ENCODE measurements at places on chromosomes 13 and 19. TPM values are rescaled to one million over a fixed set of nuclear protein-coding genes. Genes with fewer than 3 reads are reported as not detected.

GRCh38 chr13:29737061-29737460, 113.4 kb downstream of the UBL3 start:
- no peak for DNase-seq

The ZSCAN5A gene
- 8.2 TPM for total RNA-seq

The ZNF100 gene
- 4.3 TPM for total RNA-seq

GRCh38 chr19:19054939-19055440, 8.8 kb upstream of the SLC25A42 start:
- no peak for DNase-seq

The TMPRSS9 gene
- not detected for total RNA-seq

DNA sequence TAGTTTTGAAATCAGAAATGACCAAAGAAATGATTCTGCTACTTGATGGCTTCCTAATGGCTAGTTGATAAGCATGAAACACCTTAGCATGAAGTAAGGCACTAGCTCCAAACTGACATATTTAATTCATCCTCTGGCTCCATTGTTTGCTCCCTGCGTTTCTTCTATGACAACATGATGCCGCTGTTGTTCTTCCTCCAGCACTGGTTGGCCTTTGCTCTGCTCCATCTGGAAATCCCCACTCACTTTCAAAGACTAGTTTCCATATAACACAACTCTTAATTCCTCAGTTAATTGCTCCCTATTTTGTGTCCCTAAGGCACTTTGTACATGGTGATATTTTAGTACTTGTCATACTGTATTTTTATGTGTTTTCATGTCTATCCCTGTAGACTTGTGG, 151.6 kb downstream of the GPC6 start:
- DNase-seq: no peak

- DNase-seq: no peak
These were observed 161.0 kb downstream of the SLITRK6 start for GRCh38 chr13:85638265-85638664.

The OLFM4 gene
- total RNA-seq: 0.25 TPM

DNA sequence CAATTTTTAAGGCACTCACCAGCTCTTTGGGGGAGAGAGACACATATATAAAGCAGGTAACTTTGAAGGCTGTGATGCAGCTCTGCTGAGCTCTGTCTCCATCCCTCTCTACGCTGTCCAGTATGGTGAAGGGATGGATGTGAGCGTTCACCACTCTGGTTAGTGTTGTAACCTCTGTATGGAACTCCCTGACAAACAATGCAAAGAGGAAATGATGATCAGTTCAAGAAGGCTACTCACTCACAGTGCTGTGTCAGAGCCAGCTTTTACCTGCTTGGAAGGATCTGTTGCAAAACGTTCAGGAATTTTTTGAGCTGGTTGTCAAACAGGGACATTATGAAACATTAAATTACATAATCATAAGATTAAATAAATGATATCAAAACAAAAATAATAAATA, 90.8 kb upstream of the SLC10A2 start:
- DNase-seq: no peak

DNA sequence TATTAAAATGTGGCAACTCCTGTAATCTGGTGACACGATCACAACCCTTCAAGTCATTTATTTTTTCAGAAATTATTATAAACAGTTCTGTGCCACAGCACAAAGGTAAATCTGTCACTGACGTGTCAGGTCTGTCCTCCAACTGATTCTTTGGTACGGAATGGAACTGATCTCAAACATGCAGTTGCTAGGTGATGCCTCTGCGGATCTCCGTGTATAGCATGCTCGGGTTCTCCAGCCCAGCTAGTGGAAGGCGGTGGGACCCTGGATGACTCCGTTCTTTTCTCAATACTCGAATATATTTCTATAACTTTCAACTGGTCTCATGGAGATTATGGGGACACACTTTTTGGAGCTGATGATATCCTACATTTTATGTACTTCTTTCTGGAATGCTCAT, 11.0 kb downstream of the RANBP3 start:
- no peak for DNase-seq
